ENCODE measurements at places on chromosomes 1 and 21.

DNA sequence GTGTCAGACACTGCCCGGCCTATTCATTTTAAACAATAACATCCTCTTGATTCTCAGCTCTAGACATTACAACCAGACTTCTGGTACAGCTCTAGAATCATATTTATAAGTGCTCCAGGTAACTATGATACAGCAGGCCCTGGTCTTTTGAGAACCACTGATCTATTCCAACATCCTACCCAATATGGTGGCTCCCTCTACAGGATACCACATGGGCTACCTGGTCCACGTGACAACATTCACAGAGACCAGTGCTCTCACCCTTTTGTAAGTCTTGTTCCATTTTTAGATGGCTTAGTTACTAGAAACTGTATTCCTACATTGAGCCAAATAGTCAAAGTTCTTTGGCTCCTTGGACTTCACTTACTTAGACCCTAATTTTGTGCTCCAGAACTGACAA lies 102.9 kb downstream of the PTPN14 start:
- no peak for DNase-seq

- no peak for DNase-seq
Measured at GRCh38 chr1:171379846-171380245, 65.9 kb downstream of the FMO4 start.

DNA sequence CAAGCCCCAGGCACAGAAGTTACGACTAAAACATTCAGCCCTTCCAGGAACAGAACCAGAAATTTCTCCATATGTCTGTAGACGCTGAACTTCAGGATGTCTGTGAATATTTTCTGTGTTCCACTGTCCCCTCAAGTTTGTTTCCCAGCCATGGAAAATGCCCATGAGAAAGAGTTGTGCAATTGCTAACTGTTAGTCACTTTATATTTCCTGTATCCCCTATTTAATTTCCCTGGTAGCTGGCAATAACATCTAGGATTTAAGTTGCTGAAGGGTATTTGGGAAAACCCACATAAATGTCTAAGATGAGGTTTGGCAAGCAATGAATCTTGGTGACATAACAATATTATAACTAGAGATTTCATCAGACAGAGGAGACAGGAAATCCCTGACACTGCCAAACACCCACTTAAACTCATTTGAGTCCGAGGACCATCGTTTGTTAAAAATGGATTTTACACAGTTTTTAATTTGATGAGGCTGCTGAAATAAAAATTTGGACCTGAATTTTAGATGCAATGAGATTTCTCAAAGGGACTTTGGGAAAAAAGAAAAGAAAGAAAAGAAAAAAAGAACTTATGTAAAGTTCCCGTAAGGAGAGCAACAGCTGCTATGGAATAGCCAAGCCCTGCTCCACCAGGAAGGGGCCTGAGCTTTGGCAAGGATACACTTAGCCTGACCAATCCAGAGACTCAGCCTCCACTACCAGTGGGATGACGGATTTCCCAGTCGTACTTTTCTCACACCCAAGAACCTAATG lies 21.8 kb upstream of the ERRFI1 start:
- DNase-seq, result no peak

- DNase-seq, result no peak
Measured at GRCh38 chr1:153652805-153653500, 5.5 kb upstream of the SNAPIN start.

GRCh38 chr1:5709976-5710375 lies 282.2 kb downstream of the NPHP4 start:
- no peak for DNase-seq

DNA sequence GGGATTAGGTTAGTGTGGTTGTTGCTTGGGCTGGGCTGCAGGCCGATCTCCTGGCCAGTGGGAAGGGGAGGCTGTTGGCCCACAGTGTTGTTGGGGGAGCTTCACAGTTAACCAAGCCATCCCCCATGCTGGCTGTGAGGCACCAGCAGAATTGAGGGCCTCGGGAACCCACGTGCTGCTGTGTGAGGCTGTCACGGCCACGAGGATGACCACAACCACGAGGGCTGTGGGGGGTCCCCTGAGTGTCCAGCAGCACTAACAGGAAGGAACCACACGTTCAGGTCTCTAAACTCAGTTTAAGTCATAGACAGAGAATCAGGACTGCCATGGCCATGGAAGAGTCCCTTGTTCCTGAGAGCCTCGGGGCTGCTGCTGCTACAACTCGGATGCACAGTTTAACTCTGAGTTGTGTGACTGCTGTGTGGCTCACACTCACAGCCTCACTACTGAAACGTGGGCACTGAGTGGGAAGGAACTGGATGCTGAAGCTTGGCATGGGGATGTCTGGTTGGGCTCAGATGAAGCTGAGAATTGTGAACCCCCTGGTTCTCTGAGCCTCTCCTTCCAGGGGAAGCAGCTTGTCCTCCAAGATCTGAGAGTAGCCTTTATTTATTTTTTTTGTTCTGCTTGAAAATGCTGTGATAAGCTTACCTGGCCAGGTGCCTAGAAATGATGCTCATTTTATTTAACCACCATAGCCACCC lies 4.8 kb upstream of the MMEL1 start:
- no peak for DNase-seq

Measured in NCI-H1105 (cell line).